ENCODE measurements at places on chromosomes 1 and 21. TPM values are rescaled to one million over a fixed set of nuclear protein-coding genes. Genes with fewer than 3 reads are reported as not detected.

Gene NTRK1
- 8.8 TPM for total RNA-seq

Gene AQP10
- total RNA-seq = not detected

Gene ELAPOR1
- total RNA-seq = 11.9 TPM

Gene ZNF678
- 6.7 TPM for total RNA-seq

Gene ABL2
- total RNA-seq = 8.0 TPM

Gene SF3B4
- total RNA-seq = 109 TPM

Gene S100B
- 1.5 TPM for total RNA-seq

Gene DNASE2B
- total RNA-seq = not detected

Gene NMNAT2
- not detected for total RNA-seq

Gene OR2G6
- not detected for total RNA-seq

Gene S100PBP
- 102 TPM for total RNA-seq

Gene B3GALT5
- total RNA-seq = not detected

Data from activated CD8-positive, alpha-beta memory T cell treated with anti-CD3 and anti-CD28 coated beads, Interleukin-2, amount 10 ng/mL, durations not matched to agents 7 days and 5 days (primary cell).